ENCODE measurements at places on chromosomes 5 and 9.
A peak's percentile ranks its signal among the peaks of the same experiment; 100 is the strongest.

GRCh38 chr5:37071901-37072581 lies 177.1 kb downstream of the CPLANE1 start:
- DNase-seq: no peak

DNA sequence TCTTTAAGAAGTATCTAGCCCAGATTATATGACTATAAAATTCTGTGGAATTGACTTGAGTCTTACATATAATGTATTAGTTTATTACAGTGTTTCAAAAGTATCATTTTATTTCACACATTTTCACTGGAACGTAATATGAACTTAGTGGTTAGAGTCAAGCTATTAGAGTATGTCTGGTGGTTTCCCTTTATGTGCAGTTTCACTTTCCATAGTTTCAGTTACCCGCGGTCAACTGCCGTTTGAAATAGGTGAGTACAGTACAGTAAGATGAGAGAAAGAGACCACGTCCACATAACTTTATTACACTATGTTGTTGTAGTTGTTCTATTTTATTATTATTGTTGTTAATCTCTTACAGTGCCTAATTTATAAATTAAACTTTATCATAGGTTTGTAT lies 50.5 kb downstream of the COMMD10 start:
- no peak for DNase-seq

- no peak for DNase-seq
These were observed 59.4 kb upstream of the GNA14 start for GRCh38 chr9:77707383-77708063.

GRCh38 chr5:79686799-79687198 lies 2.8 kb upstream of the CMYA5 start:
- no peak for DNase-seq

- DNase-seq: peak; percentile 9
These were observed 198.8 kb downstream of the SMARCA2 start for GRCh38 chr9:2213830-2214468.

- DNase-seq: no peak
These were observed 131.0 kb downstream of the PBX3 start for GRCh38 chr9:125878164-125878631.

- DNase-seq: no peak
These were observed 210.8 kb downstream of the FAM170A start for GRCh38 chr5:119840175-119840574.

- no peak for DNase-seq
These were observed 90.2 kb upstream of the SNCAIP start for GRCh38 chr5:122221857-122222256.

DNA sequence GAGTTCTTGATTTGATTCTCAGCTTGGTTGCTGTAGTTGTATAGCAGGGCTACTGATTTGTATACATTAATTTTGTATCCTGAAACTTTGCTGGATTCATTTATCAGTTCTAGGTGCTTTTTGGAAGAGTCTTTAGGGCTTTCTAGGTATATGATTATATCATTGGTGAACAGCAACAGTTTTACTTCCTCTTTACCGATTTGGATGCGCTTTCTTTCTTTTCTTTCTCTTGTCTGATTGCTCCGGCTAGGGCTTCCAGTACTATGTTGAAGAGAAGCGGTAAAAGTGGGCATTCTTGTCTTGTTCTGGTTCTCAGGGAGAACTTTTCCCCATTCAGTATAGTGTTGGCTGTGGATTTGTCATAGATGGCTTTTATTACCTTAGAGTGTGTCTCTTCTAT lies 158.9 kb downstream of the SAXO1 start:
- no peak for DNase-seq

DNA sequence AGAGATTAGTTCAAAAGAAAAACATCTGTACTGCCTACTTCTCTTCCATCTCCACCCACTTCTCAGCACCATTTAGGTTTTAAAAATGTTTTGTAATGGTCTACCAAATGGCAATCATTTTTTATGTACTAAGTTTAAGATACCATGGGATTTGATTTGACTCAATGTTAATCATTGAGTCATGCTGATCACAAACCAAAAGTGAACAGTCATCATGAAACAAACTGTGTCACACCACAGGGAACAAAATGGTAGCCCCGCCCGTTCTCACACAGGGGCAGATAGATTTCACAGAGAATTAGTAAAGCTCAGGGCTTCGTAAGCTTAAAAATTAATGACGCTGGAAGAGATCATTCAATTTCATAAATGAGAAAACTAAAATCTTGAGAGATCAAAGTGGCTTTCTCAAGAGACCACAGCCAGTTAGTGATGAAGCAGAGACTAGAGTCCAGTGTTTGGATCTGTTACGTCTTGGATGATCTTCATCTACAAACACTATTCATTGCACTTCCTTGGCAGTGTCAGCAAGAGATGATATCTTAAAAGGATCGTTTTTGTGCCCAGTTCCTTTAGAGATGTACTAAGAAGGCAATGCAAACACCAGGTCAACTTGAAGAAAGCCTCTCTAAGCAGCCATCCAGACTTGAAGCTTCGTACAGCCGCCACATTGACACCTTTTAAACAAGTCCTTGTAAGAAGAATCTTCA lies 33.9 kb upstream of the TRIO start:
- no peak for DNase-seq

DNA sequence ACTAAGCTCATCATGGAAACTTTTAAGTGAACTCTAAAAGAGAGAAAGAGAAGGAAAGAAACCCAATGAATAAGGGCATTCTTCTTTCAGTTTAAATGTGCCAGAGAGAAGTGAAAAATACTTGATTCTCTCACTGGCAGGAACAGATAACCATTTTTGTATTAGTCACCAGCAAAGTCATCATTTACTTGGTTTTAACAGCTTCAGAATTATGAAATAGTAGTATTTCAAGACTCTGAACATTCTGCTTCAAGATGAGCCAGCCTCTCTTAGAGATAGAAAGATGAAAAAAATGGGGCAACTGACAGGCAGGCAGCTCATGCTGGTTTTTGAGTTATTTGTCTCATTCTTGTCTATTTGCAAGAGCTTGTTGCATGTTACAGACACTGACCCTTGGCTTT lies 103.5 kb downstream of the GCNT1 start:
- no peak for DNase-seq

GRCh38 chr5:112669328-112669963 lies 68.2 kb upstream of the APC start:
- no peak for DNase-seq
